ENCODE measurements at places on chromosomes 12 and 14.

DNA sequence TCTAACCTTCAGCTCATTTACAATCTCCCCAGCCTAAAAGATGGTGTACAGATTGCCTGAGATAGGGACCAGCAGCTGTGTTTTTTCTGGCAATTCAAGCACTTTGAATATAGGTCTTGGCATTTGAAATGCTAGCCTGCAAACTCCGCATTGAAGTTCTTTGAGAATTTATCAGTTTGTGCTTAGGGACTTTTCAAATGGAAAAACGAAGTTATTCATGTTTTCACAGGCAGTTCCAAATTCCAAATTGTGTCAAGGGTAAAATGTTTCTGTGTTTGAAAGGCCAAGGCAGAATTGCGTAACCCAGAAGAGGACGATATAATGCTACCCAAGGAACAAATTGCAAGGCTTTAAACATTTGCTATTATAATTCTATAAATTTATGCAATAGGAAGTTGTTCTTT lies 168.9 kb upstream of the RASSF8 start:
- no peak for DNase-seq

- no peak for DNase-seq
Observed at GRCh38 chr14:63383776-63384367, 65.1 kb upstream of the GPHB5 start.

GRCh38 chr14:68986225-68986624 lies 7.1 kb upstream of the ACTN1 start:
- DNase-seq: no peak

DNA sequence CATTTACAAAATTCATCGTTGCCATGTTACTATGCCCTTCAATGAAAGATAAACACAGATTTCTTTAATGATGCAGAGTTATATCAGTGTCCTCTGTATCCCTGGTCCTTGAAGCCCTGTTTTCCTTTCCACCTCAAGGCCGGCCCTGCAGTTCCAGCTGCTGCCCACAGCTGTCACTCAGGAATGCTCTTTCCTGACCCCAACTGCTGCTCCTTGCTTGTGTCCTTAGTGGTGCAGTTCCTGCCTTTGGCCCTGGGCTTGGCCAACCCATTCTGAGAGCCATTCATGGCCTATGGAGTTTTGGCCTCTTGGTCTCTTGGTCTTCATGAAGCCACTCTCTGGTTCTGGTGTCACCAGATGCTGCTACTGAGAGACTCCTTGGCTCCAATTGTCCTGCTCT lies 93.1 kb downstream of the GAS2L3 start:
- no peak for DNase-seq

GRCh38 chr14:70254476-70254961 lies 65.8 kb upstream of the SLC8A3 start:
- DNase-seq: peak; percentile 9

GRCh38 chr12:71312768-71313403 lies 126.7 kb upstream of the LGR5 start:
- peak; percentile 6 for DNase-seq

DNA sequence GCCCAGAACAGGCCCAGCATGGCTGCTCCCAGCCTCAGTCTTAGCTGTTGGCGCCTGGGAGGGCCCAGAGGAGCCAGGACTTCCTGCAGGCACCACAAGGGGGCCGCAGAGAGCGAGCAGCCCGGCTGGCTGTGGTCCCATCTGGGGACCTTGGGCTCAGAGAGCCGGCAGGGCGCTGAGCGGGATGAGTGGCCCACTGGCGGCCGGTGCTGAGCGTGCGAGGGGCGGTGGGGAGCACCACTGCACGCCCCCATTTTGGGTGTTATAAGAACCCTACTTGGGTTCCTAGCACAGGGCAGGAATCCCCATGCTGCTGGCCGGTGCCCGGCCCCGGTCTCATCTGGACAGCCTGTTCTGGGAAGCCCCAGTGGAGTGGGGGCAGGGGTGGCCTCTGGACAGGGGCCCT lies 25.9 kb upstream of the CRIP2 start:
- peak; percentile 38 for DNase-seq
